RWPE2 (cell line): ENCODE measurements at places on chromosomes 7 and 10.

GRCh38 chr10:89536013-89536354, 590 bp upstream of the SLC16A12 start:
- no peak for DNase-seq
- no peaks in the 10 kb centered on the region for H3K36me3 ChIP-seq
- H3K27ac ChIP-seq = no peak overlapping the region
- H3K4me3 ChIP-seq = peak overlapping the region; percentile 32
- H3K4me1 ChIP-seq = peaks cover 15% of the 10 kb centered on the region

GRCh38 chr7:23373151-23374004, 74.2 kb downstream of the MALSU1 start:
- no peak for DNase-seq
- H3K27me3 ChIP-seq = no peaks in the 10 kb centered on the region
- H3K27ac ChIP-seq = peak overlapping the region; percentile 39
- H3K36me3 ChIP-seq = peaks cover 17% of the 10 kb centered on the region
- peaks cover 28% of the 10 kb centered on the region for H3K4me1 ChIP-seq

DNA sequence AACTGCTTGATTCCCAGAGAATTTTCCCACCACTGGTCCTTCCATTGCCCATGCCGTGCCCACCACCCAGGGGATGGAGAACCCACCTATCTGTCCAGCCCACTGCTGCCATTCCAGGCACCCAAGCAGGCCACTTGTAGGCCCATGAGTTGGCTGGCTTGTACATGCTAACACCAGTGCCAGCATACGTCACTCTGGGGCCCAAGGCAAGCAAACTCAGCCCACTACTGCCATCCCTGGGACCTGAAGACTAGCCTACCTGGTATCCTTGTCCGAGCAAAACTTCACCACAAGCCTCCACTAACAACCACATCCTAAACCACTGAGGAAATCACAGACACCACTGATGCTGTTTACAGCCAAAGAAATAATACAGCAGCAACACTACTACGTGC, 44.7 kb upstream of the CDK6 start:
- no peaks in the 10 kb centered on the region for H3K36me3 ChIP-seq
- no peaks in the 10 kb centered on the region for H3K27me3 ChIP-seq
- no peak for DNase-seq
- peaks cover 2% of the 10 kb centered on the region for H3K4me1 ChIP-seq

- H3K27me3 ChIP-seq = no peaks in the 10 kb centered on the region
- no peak overlapping the region for H3K4me3 ChIP-seq
- no peaks in the 10 kb centered on the region for H3K36me3 ChIP-seq
- peaks cover 16% of the 10 kb centered on the region for H3K4me1 ChIP-seq
- H3K27ac ChIP-seq = no peak overlapping the region
Measured at GRCh38 chr7:44106311-44107065, 2.3 kb downstream of the AEBP1 start.

GRCh38 chr10:103197903-103198302, 4.8 kb upstream of the NT5C2 start:
- no peaks in the 10 kb centered on the region for H3K36me3 ChIP-seq
- no peaks in the 10 kb centered on the region for H3K27me3 ChIP-seq
- no peak overlapping the region for H3K4me3 ChIP-seq
- H3K4me1 ChIP-seq = peaks cover 7% of the 10 kb centered on the region
- no peak overlapping the region for H3K27ac ChIP-seq

- H3K4me1 ChIP-seq = no peaks in the 10 kb centered on the region
- no peak overlapping the region for H3K4me3 ChIP-seq
- no peak for DNase-seq
- no peaks in the 10 kb centered on the region for H3K27me3 ChIP-seq
- H3K36me3 ChIP-seq = no peaks in the 10 kb centered on the region
Measured at GRCh38 chr7:114944745-114945625, 23.1 kb downstream of the MDFIC start.

DNA sequence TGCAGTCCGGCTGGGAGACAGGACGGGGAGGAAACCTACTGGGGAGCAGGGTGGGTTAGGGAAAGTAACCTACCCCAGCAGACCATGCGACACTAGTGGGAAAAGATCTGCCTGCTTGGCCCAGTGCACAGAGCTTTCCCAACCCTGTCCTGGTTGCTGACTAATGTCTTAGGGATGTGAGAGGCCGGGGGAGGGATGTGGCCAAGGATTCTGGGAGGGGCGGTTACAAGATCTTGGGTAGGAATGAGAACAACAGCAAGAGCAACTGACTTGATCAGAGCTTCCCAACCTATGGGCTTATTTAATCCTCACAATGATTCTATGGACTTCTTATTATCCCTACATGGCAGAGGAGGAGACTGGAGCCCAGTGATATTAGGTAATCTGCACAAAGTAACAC, 24.0 kb upstream of the EIF5AL1 start:
- DNase-seq = peak; percentile 78
- H3K4me1 ChIP-seq = peaks cover 10% of the 10 kb centered on the region

GRCh38 chr10:112057072-112057471, 126.5 kb downstream of the GPAM start:
- no peak overlapping the region for H3K27ac ChIP-seq
- no peak for DNase-seq
- H3K4me3 ChIP-seq = no peak overlapping the region
- H3K36me3 ChIP-seq = no peaks in the 10 kb centered on the region
- no peaks in the 10 kb centered on the region for H3K27me3 ChIP-seq
